ENCODE measurements at places on chromosomes 2 and 18. TPM values are rescaled to one million over a fixed set of nuclear protein-coding genes. Genes with fewer than 3 reads are reported as not detected.

DOCK10 gene
- 7.6 TPM for polyA plus RNA-seq

DNA sequence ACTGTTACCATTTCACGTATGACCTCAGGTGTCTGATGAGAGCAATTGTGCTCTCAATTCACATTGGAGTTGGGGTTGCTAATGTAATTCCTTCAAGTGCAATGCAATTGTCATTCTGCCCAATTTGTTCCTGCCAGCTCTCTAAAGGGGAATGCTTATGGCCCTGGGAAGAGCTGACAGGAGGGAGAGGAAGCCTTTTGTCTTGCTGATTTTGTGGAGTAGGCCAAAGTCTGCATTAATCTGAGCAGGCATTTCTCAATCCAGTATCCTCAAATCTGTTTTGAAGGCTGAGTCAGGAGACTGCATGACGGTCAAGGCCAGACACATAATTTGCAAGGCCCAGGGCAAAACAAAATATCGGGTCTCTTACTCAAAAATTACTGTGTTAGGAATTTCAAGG, 326.4 kb upstream of the SPHKAP start:
- DNase-seq, result no peak

GRCh38 chr18:57790316-57790715, 12.8 kb downstream of the ATP8B1 start:
- DNase-seq, result no peak

GRCh38 chr2:22020091-22020742, 896.4 kb downstream of the TDRD15 start:
- no peak for DNase-seq

DNA sequence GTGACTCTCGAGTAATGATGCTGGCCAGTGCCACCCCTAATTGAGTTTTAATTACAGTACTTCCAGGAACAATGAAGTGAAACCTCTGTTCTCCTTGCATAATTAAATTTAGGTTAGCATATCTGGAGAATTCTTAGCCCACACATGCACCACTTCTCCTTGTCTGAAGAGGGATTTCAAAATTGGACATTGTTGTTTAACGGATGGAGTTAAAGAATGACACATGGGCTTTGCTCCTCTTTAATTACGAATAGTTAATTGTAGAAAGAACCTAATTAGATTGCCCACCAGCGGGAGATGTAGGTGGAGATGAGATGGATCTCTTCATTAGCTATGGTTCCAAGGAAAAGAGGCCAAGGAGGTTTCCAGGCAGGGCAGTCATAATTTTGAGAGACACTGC, 33.1 kb upstream of the EN1 start:
- DNase-seq, result no peak

RGPD3 gene
- 0.20 TPM for polyA plus RNA-seq

GRCh38 chr18:13572148-13572547, 154.2 kb downstream of the FAM210A start:
- no peak for DNase-seq

C18orf54 gene
- polyA plus RNA-seq, result 0.50 TPM

DNA sequence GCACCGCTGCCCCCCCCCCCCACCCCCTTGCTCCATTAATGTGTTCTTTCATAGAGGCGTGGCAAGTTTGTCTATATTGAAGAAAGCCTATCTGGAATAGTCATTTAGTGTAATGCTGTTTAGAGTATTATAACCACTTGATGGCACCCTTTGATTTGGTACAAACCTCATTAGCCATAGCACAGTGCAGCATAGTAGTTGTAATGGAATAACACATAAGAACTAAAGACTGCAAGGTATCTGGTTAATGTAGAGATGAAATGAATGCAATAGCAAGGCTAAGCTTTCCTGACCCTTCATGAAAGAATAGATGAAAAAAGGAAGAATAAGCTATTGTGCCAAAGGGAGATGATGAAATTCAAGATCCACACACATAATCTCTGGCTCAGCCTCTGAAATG, 81.9 kb downstream of the EHBP1 start:
- no peak for DNase-seq

ASXL3 gene
- 0.84 TPM for polyA plus RNA-seq

UGT1A4 gene
- polyA plus RNA-seq, result not detected
